ENCODE measurements at places on chromosomes 7 and 10.

GRCh38 chr7:43560742-43561330, 22.1 kb upstream of the STK17A start:
- no peak for DNase-seq

DNA sequence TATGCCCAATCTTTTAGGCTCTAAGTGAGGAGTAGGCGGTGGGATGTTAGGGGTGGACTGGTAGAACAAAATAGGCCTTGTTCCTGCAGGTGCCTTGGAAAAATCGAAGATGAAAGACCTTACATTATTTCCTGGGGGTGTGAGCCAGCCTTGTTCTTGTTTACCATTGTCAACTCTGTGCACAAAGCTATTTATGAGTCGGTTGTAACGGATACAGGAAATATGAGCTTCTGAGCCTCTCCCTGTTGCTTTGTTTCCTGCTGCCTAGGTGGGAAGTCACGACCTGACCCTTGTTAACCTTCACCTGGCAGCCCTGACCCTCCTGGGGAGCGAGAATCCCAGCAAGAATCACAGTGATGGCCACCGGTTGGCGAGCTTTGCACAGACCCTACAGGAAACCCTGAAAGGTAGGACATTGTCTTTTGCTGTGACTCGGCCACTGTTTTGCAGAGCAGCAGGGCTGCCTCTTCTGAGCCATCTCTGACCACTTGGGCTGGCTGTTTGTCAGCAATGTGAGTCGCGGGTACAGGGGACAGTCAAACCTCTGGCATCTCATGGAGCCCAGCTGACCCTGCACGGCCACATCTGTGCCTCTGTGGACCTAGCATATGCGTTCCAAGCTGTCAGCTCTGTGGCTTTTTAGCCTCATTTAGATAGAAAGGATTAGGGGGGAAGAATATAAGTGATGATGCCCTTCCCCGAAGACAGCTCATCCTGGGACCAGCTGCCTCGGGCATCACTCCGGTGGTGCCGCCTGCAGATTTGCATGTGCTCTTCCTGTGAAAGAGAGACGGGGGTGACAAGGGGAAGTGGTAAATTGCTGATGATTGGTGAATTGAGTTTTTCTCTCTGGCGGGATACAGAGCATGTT, 102.1 kb upstream of the ANLN start:
- no peak for DNase-seq

DNA sequence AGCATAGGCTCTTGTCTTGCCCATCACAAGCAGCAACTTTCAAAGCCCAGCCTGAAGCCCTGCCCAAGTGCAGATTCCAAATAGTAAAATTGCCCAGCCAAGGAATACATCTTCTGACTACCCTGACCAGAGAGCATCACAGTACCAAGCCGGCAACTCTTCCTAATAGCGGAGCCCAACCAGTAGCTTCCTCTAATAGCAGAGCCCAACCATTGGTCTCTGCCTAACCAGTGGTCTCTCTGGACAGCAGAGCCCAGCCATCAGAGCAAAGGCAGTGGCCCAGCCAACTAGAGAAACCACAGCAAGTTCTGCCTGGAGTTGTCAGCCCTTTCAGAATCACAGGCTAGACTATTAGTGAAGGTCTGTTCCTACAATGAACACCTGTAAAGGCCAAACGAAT, 285.6 kb downstream of the HGF start:
- DNase-seq, result no peak

DNA sequence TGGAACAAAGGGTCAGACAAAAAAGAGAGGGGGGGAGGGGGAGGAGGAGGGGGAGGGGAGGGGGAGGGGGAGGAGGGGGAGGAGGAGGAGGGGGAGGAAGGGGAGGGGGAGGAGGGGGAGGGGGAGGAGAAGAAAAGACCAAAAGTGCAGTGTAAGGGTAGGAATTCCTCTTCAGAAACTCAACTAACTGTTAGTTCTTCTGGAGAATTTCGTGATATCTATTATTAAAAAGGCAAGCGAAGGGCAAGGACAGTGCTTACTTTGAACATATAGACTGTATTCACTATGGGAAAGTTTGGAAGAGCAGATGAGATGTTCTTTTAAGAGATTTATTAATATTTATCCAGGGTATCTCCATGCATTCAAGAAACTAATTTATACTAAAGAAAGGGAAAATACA, 258.1 kb downstream of the CACNA2D1 start:
- no peak for DNase-seq

DNA sequence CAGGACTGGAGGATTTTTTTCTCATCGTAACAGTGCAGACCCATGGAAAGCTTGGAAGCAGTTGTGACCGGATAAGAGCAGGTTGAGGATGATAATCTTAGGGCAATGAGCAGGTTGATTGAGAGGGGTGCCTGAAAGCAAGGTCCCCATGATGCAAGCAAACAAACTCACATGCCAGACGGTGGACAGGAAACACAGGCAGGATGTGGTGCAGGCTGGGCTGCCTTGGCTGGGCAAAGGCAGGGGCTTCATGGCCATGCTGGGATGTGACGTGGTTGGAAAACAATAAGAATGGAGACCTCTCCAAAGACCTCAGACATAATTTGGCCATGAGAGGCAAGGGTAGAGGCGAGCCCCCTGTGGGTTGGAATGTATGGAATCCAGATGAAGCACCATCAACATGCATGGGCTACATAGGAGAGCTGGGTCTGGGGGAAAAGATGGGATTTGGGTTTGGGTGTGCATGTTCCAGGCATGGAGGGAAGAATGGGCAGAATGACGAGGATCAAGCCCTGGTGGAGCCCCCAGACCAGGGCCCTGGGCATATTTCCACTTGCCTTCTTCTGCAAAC, 58.3 kb downstream of the IKZF1 start:
- no peak for DNase-seq

GRCh38 chr10:9289811-9290210, 1235.3 kb downstream of the GATA3 start:
- DNase-seq, result no peak

DNA sequence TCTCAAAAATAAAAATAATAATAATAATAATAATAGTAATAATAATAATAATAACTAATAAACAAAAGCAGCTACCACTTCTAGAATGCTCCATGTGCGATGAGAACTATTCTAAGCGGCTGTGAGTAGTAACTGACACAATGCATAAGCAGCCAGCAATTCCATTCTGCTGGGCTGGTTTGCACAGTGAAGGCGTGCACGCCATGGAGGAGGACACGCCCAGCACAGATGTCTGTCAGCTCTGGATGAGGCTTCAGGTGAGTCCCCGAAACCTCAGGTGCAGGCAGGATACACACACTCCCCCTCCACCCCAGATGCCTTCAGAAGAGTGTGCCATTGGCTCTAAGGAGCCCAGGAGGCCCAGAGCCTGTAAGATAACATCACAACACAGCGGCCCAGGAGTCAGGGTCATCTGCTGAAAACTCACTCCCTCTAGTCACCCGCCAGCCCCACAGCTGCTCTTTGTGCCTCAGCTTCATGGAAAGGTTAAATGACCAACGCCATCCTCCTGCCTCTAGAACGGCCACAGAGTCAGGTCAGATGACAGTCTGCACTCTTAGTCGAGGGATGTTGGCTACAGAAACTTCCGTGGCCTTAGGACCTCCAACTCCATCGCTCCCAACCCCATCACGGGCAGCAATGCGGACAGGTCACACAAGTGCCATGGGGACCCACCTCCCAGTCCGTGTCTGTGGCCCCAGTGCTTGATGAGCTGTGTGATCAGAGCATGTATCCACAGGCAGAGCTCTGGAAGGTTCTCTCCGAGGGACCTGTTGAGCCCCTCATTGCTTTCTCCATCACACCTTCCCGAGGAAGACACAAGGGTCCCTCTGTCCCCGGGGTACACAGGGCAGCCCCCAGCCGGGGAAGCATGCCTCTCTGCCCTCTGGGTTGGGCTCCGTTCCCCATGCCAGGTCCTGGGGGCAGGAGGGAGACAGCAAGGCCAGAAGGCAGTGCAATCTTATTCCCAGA, 103.9 kb downstream of the CTBP2 start:
- no peak for DNase-seq

DNA sequence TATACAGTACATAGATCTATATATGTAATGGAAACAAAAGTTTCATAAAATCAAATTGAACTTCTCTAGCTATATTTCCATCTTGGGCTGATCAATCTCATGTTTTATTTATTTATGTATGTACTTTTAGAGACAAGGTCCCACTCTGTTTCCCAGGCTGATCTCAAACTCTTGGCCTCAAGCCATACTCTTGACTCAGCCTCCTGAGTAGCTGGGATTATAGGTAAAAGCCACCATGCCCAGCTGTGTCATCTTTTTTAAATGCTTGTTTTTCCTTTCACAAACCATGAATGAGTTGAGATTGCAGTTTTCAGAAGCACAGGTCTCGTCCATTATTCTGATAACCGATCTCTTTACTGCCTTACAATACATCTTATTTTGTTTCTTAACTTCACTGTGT, 400.9 kb downstream of the KCNMA1 start:
- no peak for DNase-seq

GRCh38 chr10:71492872-71493271, 96.2 kb downstream of the CDH23 start:
- no peak for DNase-seq

GRCh38 chr7:26989897-26990670, 105.7 kb downstream of the HOXA1 start:
- no peak for DNase-seq

DNA sequence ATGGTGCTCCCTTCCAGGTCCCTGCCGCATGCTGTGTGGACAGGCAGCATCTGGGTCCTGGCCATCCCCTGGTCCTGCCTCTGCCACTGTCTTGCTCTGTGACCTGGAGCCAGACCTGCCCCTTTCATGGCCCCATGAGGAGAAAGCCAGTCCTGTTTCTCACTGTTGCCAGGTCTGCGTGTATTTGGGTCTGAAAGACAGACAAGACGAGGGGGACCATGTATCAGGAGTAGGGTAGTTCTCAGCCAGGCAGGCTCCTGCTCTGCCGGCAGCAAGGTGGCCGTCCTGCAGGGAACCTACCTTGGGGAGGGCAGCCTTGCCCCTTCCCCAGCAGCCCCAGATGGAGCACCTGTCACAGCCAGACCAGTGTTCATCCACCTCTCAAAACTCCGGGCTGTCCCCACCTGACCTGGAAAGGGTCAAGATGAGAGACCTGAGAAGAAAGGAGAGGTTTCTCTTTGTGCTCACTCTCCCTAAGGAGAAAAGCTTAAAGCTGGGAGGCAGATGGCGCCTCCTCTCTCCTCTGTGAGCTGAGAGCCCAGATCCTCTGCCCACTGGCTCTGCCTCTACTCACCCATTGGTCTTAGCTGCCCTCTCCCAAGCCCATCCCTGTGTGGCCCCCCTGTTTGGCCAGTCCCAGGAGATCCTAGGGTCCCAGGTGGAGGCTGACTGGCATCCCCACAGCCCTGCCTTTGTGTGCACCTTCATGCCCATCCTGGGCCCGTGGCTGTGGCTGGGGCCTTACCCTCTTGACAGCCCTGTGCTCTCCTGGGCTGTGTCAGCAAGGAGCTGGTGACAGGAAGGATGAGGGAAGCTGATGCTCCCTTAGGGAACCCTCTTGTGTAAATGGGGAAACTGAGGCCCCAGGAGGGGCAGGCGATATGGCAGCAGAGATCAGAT, 116.1 kb upstream of the PCBD1 start:
- DNase-seq, result no peak

DNA sequence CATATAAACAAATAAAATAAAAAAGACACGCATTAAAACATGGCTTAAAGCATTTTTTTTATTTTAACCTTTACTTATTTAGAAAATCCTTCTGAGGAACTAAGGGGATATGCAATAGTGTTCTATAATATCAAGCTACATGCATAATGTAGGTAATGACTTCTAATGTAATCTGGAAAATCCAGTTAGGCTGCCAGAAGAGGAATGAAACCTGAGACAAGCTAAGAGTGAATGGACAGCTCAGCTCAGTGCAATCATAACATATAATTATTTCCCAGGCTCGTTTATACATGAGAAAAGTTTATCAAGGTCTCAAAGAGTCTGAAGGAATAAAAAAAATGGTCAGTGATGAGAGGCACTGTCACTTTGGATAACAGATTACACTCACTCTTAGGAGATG, 649.0 kb upstream of the PCDH15 start:
- DNase-seq, result no peak

DNA sequence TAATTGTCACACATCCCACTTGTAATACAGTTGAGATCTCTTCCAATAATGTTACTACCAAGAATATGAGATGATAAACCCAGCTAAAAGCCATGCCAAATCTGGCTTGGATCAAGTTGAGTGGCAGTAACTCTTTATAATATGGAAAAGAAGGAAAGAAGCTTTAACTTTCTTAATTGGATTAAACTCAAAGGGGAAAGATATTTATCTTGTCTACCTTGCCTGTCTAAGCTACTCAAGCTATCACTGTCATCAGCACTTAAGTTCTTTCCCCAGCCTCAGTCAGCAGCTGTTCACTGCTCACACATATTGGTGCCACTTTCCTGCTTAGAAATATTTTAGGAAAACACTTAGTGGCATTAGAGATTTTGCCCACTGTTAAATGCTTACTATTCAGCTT, 350.7 kb downstream of the IPMK start:
- DNase-seq, result no peak

DNA sequence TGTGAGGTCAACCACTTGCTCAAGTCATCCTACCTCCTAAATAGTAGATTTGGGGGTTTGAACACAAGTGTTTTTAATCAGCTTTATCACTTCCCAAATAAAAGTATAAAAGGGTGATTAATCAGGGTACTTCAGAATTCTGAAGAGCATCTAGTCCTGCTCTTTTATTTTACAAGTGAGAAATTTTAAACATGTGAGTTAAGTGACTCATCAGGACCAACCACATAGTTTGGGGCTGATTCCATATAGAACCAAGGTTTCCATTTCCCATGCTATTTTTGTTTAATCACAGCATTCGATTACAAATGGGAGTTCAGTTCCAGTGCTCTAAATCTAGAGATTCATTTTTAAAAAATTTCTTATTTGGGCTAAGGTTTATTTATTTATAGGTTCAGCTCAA, 113.4 kb downstream of the GPR158 start:
- no peak for DNase-seq

- no peak for DNase-seq
Observed at GRCh38 chr10:50917486-50917885, 32.1 kb upstream of the A1CF start.

- no peak for DNase-seq
Observed at GRCh38 chr7:30445770-30446169, 32.8 kb downstream of the NOD1 start.

DNA sequence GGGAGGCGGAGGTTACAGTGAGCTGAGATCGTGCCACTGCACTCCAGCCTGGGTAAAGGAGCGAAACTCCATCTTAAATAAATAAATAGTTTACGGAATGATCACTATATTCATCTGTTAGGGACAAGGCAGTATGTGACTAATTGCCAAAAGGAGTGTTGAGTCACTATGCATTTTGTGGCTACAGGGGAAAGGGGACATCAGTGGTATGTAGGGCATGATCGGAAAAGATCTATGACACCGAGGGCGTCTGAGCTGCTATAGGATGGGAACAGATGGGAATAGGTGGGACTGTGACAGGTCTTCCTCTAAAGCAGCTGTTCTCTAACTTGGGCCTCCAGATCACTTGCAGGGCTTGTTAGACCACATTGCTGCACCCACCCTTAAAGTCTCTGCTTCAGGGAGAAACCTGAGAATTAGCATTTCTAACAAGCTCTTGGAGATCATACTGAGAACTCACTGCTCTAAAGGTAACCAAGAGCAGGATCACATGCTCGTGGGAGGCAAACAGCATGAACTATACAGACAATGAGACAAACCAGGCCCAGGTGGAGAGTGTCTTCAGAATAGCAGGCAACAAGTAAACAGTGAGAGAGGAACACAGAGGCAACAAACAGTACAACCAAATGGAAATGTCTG, 65.1 kb upstream of the ITGA8 start:
- no peak for DNase-seq
